Activated T-cell treated with anti-CD3 and anti-CD28 coated beads, Interleukin-2, amount 50 U/mL, for 72 hours (primary cell): ENCODE measurements at places on chromosomes 3 and 15.
A peak's percentile ranks its signal among the peaks of the same experiment; 100 is the strongest.

GRCh38 chr3:133474251-133474801, 74.5 kb downstream of the BFSP2 start:
- DNase-seq = no peak

DNA sequence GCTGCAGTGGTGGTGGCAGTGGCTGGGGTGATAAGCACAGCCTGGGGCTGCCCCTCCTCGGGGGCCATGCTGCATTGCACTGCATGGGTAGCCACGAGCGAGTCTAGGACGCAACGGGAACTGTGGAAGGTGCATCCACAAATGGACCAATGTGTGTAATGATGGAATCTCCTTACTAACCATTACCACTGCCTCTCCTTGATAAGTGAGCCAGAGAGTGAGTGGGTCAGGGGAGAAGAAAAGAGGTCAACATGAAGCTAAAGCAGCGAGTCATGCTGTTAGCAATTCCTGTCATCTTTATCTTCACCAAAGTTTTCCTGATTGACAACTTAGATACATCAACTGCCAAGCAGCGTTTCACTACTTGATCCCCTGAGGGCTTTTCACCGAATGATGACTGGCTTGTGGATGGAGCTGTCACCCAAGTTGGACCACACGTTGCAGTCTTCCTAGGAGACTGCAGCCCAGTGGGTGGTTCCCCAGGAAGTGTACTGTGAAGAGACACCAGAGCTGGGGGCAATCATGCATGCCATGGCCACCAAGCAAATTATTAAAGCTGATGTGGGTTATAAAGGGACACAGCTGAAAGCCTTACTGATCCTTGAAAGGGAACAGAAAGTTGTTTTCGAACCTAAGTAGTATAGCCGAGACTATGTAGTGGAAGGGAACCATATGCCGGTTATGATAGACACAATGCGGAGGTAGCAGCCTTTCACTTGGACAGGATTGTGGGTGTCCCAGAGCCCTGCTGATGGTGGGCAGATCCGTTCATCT, 20.6 kb downstream of the SAMD7 start:
- no peak for DNase-seq

- peak; percentile 47 for DNase-seq
These were observed 1.8 kb upstream of the ZSCAN2 start for GRCh38 chr15:84598993-84599392.

DNA sequence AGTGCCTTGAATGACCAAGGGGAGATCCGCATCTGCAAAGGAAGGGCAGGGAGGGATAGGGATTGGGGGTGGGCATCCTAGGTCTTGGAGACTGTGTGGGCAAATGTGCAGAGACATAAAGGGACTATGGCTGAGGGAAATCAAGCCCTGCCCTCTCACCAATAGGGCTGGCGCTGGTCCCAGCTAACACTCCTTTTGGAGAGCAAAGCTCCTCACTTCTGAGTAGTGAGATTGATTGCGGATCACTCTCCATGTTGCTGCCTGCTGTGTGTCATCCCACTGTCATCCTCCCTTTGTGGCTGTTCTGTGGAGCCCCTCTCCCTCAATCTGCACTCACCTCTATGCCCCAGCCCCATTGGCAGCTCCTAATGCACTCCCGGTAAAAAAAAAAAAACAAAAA, 2.2 kb upstream of the CELSR3 start:
- no peak for DNase-seq

DNA sequence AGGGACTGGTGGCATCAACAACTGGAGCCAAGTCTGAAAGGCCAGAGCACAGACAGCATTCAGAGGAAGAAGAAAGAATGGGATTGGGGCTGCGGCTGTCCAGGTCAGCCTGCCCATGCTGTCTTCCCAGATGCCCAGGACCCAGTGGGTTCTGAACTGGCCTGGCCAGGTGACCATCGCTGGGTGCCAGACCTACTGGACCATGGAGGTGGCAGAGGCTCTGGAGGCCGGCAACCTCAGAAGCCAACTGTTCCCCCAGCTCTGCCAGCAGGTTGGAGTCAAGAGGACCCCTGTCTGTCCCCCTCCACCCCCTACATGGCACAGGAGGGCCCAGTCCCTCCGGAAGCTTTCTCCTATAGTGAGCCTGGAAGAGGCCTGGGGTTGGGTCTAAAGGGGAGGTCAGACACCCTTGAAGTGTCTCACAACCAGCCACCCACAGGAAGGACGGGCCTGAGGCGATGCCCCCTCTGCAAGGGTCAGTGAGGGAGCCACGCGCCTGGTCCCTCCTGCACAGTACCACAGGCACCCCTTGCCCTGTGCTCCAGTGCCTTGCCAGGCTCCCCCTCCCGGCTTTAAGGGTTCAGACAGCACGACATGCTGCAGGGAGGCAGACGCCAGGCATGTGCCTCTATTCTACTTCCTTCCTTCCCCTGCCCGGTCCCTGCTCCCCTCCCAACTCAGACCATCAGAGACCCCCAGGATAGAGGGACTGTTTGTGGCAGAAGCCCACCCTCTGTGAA, 43.2 kb downstream of the DNAH1 start:
- no peak for DNase-seq

GRCh38 chr3:9861201-9861600, 17.4 kb upstream of the RPUSD3 start:
- no peak for DNase-seq

DNA sequence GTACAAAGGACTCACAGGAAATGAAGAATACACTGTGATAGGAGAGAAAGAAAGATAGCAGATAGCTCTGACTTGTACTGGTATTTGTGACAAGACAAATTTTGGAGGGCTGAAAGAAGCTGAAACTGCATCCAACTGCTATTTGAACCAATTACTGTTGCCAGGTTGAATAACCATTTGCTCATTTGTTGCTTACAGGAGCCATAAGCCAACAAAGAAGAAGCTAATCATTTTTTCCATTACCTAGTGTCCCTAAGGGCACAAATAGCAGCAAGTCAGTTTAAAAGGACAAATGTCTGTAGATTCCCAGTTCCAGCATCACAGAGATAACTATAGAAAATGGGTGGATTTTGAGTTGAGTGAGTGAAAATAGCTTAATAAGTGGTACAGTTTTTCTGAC, 376.9 kb upstream of the ARPP21 start:
- DNase-seq = no peak

DNA sequence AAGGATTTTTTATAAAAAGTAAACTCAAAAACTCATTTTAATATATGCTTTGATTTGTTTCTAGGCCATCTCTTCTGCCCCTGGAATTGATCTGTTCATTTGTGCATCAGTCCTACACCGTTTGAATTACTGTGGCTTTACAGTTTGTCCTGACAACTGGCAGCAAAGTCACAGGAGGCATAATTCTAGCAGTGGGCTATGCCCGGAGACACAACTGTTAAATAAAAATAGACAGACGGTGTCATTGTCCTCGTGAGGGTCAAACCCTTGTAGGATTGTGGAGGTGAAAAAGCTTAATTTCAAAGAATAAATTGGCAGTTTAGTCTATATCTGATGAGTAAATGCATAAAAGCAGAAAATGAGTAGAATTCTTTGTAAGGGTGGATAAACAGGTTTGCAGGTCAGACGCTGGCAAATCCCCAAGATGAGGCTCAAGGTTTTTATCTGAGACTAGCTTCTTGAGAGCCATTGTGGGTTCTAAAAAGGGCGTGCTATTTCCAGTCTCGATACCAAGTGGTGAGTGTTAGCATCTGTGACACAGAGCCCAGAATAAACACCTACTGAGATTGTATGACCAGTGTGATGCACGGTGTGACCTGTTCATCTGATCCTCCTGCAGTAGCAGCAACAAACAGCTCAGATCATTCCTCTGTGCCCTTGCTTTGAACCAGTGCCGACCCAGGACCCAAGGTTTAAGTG, 51.5 kb upstream of the SLCO3A1 start:
- no peak for DNase-seq

GRCh38 chr15:36632226-36632625, 52.8 kb downstream of the CDIN1 start:
- no peak for DNase-seq

GRCh38 chr3:25355034-25355885, 72.8 kb upstream of the RARB start:
- no peak for DNase-seq

DNA sequence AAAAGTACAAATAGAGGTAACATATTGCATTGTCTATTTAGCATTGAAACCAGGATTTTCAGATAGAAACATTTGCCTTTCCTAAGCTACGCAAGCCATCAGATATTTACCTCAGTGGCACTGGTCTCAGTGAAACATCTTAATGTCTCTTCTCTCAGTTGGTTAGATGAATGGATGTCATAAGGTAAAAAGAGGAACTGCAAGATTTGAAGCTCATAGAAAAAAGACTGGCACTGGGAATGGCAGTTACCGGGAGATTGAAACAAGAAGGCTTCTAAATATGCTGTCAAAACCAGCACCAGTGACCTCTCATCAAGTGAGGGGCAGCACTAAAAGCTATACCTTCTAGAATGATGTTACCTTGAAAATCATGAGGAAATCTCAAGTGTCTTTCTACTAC, 486.4 kb downstream of the FHIT start:
- no peak for DNase-seq

- no peak for DNase-seq
These were observed 73.9 kb upstream of the SLC24A5 start for GRCh38 chr15:48046813-48047438.

- no peak for DNase-seq
These were observed 164.4 kb downstream of the GHSR start for GRCh38 chr3:172283841-172284357.

DNA sequence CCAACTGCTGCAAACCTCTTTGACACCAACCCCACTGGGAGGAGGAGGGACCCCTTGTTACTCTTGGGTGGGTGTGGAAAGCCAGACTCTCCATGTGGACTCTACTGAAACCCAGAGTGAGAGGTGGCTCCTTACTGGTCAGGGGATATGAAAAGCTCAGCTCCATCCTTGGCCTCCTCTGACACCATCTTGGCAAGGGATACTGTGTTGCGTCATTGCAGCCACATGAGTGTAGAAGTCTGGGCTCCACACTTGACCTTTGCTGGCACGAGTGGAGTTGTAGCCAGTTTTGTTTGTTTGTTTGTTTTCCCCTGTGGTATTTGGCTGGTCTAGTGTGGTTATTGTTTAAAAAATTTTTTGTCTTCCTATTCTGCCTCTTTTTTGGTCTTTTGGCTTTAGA, 289.1 kb downstream of the GAP43 start:
- no peak for DNase-seq

GRCh38 chr15:63490345-63491034, 13.9 kb upstream of the USP3 start:
- DNase-seq = no peak

DNA sequence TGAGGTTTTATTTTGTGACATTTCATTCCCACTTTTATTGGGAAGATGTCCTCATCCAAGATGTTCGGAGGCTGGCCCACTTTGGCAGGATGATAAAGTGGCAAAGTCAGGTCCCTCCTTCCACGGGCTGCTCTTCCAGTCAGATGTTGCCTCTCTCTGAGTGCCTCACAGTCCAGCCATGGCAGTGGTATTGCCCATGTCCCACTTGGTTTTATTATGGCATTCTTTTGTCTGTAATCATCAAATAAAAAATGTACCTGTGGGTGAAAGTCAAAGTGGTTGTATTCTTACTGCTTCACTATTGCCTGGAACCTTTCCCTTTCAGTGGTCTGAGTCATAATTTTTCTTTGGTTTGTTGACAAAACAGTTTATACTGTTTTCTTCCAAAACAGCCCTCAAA, 20.2 kb downstream of the ARNT2 start:
- DNase-seq = no peak

DNA sequence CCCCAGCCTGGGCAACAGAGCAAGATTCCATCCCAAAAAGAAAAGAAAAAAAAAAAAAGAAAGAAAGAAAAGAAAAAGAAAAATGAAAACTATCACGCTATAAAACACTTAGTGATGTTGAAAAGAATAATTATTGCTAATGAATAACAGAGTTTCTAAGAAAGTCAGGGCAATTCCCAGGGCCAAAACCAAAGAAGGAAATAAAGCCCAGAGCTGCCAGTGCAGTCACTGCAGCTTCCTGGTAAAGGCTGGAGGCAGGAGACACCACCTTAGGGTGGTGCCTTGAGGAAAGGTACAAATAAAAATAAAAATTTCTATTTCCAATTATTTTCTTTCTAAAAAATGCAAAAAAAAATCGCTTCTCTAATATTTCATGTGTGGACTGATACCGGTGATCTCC, 19.7 kb upstream of the UACA start:
- DNase-seq = no peak

DNA sequence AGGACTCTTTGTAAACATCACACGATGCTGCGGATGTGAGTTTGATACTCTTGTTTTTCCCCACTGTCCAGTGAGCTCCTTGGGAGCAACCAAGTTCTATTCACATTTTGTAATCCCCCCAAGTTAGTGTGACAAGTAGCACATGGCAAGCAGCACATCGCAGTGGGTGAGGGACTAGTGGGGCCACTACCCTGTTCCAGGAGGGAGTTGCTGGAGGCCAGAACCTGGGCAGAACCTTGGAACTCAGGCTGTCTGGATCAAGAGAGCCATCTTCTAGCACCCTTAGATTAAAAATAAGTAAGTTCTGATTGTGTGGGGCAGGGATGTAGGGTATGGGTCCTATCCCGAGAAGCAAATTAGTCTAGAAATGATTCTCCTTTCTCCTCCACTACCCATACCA, 91.7 kb downstream of the CHRNA7 start:
- DNase-seq = no peak
